ENCODE measurements at places on chromosomes 11 and 22.

GRCh38 chr22:32765132-32765618 is 36.3 kb upstream of the TIMP3 start:
- no peak for DNase-seq

GRCh38 chr11:60981515-60981914 is 10.0 kb downstream of the CD6 start:
- DNase-seq = no peak

DNA sequence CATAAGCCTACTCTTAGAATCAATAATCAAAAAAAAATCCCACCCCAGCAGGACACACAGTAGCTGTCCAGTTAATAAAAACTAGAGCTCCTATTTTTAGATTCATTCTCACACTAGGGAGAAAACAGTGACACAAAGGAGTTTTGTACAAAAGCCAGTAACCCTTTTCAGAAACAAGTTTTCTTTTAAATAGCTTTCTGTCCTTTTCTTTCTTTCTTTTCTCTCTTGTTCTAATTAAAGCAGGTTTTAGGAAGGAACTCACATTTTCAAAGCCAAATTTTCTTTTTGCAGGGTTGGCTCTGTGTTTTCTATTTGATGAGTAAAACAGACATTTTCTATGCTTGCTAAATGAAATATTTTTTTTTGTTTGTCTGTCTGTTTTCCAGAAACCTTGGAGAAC is 1390.7 kb downstream of the FAM181B start:
- no peak for DNase-seq

DNA sequence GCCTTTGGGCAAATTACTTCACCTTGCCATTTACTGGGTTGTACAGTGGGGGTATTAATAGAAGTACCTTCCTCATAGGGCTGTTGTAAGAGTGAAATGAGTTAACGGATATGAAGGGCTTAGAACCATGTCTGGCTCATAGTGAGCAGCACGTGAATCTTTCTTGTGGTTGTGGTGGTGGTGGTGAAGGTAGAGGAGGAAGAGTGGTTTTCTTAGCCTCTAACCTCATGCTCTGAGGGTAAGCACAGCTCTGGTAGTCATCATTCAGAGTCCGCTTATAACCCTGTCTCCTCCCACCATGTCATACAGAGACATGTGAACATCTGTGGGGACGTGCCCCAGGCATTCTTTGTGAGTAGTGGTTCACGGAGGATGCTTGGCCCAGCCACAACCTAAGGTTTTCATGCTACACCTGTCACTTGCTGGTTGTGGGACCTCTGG is 43.6 kb downstream of the TEAD1 start:
- DNase-seq = no peak

DNA sequence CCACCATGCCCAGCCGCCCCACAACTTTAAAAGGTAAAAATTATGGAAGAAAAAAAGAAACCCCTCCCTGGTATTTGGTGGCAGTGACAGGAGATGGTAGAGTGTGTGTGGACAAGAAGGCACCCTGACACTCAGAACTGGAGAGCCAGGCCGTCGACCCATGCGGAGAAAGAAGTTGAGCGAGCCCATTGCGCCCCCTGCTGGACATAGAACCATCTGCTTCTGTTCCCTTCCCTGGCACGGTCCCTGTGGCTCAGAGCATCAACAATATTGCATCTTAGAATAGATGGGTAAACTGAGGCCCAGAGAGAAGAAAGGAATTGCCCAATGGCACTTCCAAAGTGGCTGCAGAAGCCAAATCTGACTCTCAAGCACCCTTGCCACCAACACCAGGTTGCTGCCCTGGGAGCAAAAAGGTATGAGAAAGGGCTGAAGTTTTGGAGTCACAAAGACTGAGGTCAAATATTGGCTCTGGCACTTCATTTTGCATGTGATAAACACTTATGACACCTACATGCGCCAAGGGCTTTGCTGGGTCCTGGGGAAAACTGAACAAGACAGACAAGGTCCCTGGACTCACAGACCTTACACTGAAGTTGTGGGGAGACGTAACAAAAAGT is 8.6 kb downstream of the MRPL11 start:
- peak; percentile 77 for DNase-seq

GRCh38 chr11:11786234-11786633 is 55.5 kb upstream of the USP47 start:
- DNase-seq = no peak

- DNase-seq = no peak
Measured at GRCh38 chr11:122779047-122779629, 59.2 kb upstream of the CRTAM start.

DNA sequence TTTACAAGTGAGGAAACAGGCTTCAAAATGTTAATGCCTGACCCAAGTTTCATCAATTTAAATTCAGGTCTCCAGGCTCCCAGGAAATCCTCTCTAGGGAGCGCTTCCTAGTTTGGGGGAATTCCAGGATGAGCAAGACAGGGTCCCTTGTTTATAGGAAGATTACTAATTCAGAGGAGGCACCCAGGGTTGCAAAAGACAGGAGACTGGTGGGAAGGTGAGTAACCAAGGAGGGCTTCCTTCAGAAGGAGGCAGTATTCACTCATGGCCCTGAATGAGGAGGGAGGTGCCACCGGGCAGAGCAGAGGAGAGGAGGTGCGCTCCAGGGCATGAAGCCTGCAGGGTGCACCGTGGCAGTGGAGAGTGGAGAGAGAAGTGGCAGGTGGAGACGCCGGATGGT is 1.6 kb downstream of the TMEM132A start:
- no peak for DNase-seq

GRCh38 chr22:21688706-21689381 is 23.0 kb downstream of the PPIL2 start:
- DNase-seq = no peak

DNA sequence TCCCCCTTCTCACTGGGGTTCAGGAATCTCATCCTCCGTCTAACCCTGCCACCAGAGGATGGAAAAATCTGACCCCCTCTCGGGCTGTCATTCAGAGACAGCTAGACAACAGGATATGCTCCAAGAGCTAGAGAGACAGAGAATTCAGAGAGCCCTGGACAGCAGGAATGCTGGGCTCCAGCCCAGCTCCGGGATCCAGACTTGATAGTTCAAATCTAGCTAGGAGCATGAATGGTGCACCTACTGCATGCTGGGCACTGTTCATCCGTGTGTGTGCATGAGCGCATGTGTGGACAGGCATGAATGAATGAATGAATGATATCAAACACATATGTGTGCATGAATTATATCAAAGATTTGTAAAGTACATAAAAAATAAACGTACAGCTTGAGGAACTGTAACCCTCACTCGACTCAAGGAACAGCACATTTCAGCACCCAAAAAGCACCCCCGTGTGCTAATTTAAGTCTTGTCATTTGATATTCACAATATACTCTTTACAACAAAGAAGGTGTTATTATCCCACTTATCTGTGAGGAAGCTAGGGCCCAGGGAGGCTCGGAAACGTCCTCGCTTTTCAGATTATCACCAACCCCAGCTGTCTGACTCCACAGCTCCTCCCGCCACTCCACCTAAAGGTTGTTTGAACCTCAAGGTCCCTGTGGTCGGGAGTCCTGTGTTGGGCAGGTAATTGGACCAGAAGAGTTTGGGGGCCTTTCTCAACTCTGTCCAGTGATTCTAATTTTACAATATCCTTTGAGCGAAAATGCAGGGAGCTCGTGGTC is 640 bp upstream of the VSIG10L2 start:
- DNase-seq = no peak

DNA sequence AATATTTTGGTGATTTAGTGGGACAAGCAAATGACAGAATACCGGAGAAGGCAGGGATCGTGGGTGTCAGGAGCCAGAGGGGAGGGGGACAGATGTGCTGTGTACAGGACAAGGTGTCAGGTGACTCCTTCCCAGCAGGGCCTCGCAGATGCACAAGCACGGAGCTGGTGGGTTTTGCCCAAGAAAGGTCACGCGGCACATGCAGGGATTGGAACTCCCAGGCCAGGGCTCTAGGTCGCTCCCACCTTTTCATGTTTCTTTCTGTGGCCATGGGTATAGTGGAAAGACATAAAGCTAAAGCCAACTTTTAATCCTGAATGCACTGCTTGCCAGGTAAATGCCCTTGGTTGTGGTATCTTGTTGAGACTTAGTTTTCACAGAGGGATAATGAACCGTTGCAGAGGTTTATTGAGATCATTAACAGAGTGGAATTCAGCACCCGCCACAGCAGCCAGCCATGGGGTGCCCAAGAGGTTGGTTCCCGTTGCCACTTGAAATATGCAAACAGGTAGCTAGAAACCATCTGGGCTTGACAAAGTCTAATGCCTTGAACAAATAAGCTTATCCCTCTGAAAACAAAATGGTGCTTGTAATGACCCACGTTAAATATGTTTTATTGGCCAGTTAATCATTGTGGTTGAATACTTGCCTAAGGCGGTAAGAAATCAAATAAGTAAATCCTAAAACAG is 10.1 kb downstream of the C22orf23 start:
- DNase-seq = no peak

DNA sequence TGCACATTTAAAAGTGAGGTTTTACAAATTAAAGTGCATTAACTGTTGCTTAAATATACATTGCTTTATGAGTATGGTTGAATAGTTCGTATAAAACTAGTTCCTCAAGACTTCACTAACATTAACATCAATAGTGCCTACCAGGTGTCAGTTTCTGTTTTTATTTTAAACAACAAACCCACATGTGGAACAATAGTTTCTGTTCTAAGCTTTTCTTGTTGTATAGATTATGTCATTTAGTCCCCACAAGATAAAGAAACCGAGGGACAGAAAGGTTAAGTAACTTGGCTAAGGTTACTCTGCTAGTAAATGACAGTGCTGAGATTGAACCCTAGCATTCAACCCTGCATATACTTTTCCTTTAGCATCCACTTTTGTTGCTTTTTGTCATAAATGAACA is 41.4 kb upstream of the ST14 start:
- DNase-seq = no peak

DNA sequence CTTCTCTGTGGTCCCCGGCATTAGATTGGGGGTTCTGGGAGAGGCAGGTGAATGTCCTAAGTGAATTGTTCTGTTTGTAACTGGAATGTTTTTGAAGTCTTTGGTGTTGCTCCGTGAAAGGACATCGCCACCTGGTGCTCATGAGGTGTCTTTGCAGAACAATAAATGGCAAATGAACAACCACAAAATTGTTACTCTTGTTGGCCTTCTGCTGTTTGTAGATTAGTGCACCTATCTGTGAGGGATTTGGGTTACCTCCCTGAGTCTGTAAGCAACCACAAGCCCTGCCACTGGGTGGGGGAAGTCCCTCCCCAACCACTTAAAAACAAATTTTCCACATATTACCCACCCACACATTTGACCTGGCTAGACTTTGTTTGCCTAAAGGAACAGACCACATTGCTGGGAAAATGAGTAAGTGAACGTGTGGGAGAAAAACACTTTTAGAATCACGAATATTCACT is 4.7 kb downstream of the MPEG1 start:
- peak; percentile 42 for DNase-seq

GRCh38 chr11:75532200-75533048 is 6.7 kb upstream of the GDPD5 start:
- peak; percentile 80 for DNase-seq

All from HEK293T (cell line).